Ascending aorta (tissue), 2 donors: ENCODE measurements at places on chromosomes 4 and X.
A peak's percentile ranks its signal among the peaks of the same experiment; 100 is the strongest.

GRCh38 chrX:107574711-107575110, 53.6 kb upstream of the PRPS1 start:
- H3K4me3 ChIP-seq: no peak overlapping the region
- no peak overlapping the region for H3K27ac ChIP-seq
- no peaks in the 10 kb centered on the region for H3K4me1 ChIP-seq

DNA sequence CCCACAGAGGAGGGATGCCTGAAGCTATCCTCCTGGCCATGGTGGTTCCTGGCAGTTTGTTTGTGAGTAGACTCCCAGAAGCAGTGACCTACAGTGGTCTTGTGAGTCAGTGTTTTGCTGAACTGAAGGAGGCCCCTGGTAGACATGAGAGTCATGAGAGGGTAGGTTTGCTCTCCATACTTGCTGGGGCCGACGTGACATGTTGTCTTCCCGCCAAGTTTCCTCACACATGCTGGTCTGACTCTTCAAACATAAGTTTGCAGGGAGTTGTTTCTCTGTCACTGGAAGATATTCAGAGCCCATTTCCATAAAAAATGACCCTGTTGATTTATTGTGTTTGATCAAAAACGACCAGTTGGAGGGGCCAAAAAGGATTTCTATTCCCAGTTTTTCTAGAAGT, 131.1 kb upstream of the SCML1 start:
- H3K4me3 ChIP-seq: no peak overlapping the region
- no peak for DNase-seq
- H3K36me3 ChIP-seq: no peaks in the 10 kb centered on the region

DNA sequence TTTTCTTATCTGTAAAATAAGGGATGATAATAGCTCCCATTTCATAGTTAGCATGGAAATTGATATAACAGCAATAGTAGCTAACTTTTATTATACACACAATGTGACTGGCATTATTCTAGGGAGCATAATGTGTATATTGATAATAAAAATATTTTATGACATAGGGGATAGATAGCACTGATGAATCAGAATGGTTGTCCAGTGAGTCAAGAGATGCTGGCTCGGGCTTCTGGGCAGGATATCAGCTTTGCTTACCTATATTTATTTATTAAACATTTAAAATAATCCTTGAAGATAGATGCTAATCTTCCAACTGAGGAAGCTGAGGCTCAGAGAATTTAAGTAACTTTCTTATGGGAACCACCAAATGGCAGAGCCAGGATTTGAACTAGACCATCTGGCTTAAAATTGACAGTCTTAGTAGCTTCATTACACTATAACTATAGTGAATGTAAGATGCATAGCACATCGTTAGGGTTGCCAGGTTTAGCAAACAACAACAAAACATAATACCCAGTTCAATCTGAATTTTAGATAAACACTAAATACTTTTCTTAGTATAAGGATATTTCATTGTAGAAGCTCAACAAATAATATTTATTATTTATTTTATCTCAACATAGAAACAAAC, 2.7 kb downstream of the AFP start:
- H3K4me1 ChIP-seq: no peaks in the 10 kb centered on the region
- no peak overlapping the region for H3K4me3 ChIP-seq
- DNase-seq: no peak
- no peaks in the 10 kb centered on the region for H3K36me3 ChIP-seq

GRCh38 chr4:108270466-108271450, 102.0 kb upstream of the LEF1 start:
- H3K36me3 ChIP-seq: no peaks in the 10 kb centered on the region
- no peak overlapping the region for H3K4me3 ChIP-seq

DNA sequence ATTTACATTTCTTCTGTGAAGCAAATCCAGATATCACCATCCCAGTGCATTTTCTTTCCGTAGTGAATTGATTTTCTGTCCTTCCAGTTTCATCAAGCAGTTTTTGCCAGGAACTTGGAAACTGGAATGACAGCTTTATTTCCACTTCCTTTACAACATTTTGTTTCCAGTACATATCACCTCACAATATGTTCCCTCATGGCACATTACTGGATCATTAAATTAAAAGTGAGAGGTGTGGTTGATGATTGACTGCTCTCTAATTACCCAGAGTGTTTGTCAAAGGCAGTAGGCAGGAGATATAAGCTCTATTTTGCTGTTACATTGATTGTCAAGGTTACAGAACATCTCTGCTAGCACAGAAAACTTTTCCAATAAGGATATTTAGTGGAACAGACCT, 22.3 kb upstream of the ACE2 start:
- H3K4me1 ChIP-seq: no peaks in the 10 kb centered on the region
- no peak overlapping the region for H3K27ac ChIP-seq
- no peak for DNase-seq
- no peaks in the 10 kb centered on the region for H3K36me3 ChIP-seq

DNA sequence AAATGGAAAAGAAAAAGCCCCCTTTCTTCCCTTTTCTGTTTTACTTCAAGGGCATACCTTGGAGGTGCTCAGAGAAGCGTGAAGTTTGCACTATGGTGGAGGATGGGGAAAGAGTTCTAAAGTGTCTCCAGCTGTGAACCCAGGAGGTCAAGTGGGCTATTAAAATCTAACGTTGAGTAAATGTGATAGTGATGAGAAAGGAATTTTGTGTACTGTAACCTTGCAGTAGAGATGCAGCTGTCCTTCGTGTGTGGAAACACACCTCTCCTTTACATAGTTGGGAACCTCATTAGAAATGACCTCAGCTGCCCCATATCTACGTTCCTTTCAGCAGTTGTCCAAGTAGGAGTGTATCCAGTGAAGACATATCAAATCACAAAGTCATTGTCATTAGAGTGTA, 26.5 kb downstream of the ADH5 start:
- no peaks in the 10 kb centered on the region for H3K27me3 ChIP-seq
- no peak for DNase-seq
- peaks cover 54% of the 10 kb centered on the region for H3K36me3 ChIP-seq
- H3K4me3 ChIP-seq: no peak overlapping the region
- no peak overlapping the region for H3K27ac ChIP-seq

DNA sequence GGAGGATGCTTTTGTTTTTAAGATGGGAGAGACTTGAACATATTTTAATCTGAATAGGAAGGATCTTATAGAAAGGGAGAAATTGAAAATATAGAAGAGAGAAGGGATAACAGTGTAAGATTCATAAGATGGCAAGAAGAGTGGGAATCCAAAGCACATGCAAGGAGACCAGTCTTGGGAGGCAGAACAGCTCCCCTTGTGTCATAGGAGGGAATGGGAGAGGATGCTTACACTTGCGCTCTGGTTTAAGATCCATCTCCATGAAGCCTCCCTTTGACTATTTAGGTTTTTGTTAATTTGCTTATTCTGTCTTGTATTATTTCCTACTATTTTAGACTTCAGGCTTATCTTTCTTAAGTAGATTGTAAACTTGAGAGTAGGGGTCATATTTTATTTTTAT, 42.7 kb downstream of the KIF4A start:
- no peaks in the 10 kb centered on the region for H3K4me1 ChIP-seq
- H3K27me3 ChIP-seq: no peaks in the 10 kb centered on the region
- DNase-seq: no peak

DNA sequence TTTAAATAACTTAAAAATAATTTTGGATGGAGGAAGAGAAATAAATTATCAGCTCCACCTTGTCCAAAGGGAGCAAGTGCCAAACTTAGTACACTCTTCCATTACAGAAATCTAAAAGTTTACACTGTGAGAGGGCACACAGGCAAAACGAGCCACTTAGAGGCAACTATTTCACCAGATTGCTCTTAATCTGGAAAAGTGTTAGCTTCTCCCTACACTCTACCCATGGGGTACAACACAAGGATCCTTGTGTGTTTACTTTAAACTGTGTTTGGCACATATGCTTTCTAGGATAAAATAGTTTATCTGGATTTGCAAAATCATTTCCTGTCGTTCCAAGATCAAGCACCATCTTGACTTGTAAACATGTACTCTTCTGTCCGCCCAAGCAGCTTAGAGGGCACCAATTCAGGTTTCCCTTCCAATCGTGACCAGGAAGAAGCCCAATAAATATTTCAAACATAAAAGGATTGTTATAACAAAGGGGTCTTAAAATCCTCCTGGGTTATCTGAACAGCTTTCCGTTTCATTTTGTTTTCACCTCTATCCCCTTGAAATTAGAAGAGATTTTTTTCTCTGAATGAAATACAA, 29.0 kb upstream of the KDR start:
- H3K27ac ChIP-seq: no peak overlapping the region
- H3K27me3 ChIP-seq: no peaks in the 10 kb centered on the region
- H3K4me3 ChIP-seq: no peak overlapping the region
- no peaks in the 10 kb centered on the region for H3K36me3 ChIP-seq
- DNase-seq: no peak
- no peaks in the 10 kb centered on the region for H3K4me1 ChIP-seq

- no peaks in the 10 kb centered on the region for H3K36me3 ChIP-seq
- no peaks in the 10 kb centered on the region for H3K27me3 ChIP-seq
- no peak for DNase-seq
- H3K27ac ChIP-seq: no peak overlapping the region
- no peak overlapping the region for H3K4me3 ChIP-seq
Observed at GRCh38 chr4:152094970-152095700, 334.3 kb upstream of the GATB start.

- H3K36me3 ChIP-seq: peaks cover 55% of the 10 kb centered on the region
- H3K27ac ChIP-seq: no peak overlapping the region
- no peaks in the 10 kb centered on the region for H3K4me1 ChIP-seq
Observed at GRCh38 chr4:140626661-140627376, 58.1 kb upstream of the UCP1 start.

DNA sequence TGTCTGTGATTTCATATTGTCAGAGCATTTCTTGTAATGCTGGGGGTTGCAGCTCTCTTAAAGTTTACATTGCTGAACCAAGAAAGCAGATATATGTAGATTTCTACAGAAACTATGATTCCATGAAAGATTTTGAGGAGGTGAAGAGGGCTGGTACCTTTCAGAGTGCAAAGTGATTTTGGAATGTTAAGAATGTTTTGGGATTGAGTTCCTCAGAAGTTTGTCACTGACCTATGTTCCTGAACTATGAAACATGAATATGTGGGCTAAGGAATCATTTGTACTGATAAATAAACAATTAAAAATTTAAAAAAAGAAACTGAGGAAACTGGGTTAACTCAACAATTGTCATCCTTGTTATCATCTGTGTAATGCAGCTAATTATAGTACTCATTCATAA, 12.3 kb upstream of the CHIC2 start:
- DNase-seq: no peak
- no peaks in the 10 kb centered on the region for H3K27me3 ChIP-seq

DNA sequence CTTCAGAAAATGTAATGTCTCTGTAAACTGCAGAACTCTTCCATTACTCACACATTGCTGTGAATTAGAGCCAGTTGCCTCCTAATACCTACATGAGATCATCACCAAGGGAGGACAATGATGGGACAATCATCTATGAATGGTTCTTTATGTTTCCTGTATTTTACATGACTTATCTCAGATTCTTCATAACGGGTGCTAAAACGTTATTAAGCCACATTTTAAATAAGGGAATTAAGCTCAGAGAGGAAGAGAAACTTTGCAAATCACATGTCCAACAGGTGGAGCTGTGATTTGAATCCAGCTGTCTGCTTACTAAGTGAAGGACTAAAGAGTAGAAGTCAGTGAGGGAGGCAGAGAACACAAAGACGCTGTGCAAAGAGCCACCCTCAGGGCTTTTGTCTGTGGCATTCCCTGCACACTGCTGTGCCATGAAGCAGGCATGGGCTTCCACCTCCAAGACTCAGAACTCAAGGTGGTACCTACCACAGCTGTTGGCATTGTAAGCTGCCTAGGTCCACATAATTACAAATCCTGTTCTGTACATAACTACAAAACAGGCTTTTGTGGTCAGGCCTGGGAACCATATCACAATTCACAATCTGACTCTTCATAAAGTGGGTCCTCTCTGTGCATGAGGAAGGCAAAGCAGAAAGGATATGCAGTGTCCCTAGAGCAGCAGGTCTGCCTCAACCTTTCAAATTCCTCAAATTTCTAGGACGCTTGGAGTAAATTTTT, 12.8 kb downstream of the TBC1D9 start:
- H3K27me3 ChIP-seq: no peaks in the 10 kb centered on the region
- no peaks in the 10 kb centered on the region for H3K36me3 ChIP-seq
- no peaks in the 10 kb centered on the region for H3K4me1 ChIP-seq
- DNase-seq: no peak
- no peak overlapping the region for H3K27ac ChIP-seq

DNA sequence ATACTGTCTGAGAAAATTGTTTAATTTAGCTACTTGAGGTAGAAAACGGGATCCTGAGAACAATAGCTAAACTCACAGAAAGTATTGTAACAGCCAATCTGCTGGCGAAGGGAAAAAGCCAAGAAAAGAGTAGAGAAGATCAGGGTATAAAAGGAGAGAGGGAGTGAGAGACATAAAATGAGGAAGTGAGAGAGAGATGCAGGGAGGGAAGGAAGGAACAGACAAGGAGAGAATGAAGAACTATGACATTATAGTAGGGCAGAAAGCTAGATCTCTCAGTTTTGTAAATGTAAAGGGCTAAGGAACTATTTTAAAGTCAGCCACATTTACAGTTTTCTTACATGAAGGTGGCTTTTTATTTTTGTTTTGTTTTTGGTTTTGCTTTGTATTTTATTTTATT, 1.6 kb upstream of the GIMD1 start:
- no peak overlapping the region for H3K4me3 ChIP-seq
- no peaks in the 10 kb centered on the region for H3K27me3 ChIP-seq
- peaks cover 10% of the 10 kb centered on the region for H3K4me1 ChIP-seq
- no peak for DNase-seq

DNA sequence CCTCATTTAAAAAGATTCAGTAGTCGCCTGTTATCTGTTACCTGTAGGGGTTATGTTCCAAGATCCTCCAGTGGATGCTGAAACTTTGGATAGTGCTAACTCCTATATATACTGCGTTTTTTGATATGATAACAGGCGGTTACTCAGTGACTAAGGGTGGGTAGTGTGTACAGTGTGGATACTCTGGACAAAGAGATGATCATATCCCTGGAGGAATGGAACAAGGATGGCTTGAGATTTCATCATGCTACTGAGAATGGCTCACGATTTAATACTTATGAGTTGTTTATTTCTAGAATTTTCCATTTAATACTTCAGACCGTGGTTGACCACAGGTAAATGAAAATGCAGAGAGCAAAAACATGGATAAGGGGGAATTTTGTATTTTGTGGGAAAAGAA, 21.5 kb downstream of the FAM47E start:
- no peak overlapping the region for H3K4me3 ChIP-seq
- no peak overlapping the region for H3K27ac ChIP-seq
- no peaks in the 10 kb centered on the region for H3K36me3 ChIP-seq
- no peak for DNase-seq
- no peaks in the 10 kb centered on the region for H3K4me1 ChIP-seq

DNA sequence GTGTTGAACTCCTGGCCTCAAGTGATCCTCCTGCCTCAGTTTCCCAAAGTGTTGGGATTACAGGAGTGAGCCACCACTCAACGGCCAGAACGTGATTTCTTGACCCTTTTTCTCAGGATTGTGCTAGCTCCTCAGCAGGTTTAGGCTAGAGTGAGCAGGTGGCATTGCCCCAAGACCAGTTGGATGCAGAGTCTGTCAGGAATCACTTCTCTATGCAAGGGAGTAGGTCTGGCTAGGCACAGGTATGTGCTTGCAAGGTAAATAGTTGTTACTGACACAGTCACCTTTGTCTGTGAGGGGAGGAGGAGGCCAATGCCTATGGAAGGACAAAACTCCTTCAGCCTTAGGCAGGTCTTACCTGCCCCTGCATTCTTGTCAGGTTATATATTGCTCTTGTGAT, 24.2 kb downstream of the SLC25A5 start:
- no peak overlapping the region for H3K4me3 ChIP-seq
- H3K27me3 ChIP-seq: no peaks in the 10 kb centered on the region
- no peaks in the 10 kb centered on the region for H3K36me3 ChIP-seq
- no peak for DNase-seq
- no peaks in the 10 kb centered on the region for H3K4me1 ChIP-seq
- H3K27ac ChIP-seq: no peak overlapping the region

GRCh38 chrX:154444755-154445246, 860 bp downstream of the FAM50A start:
- peaks cover 45% of the 10 kb centered on the region for H3K36me3 ChIP-seq
- H3K27me3 ChIP-seq: no peaks in the 10 kb centered on the region
- peaks cover 13% of the 10 kb centered on the region for H3K4me1 ChIP-seq
- H3K4me3 ChIP-seq: peak overlapping the region; percentile 85
